Neural progenitor cell (in vitro differentiated cells): ENCODE measurements at places on chromosomes 11 and 22.

DNA sequence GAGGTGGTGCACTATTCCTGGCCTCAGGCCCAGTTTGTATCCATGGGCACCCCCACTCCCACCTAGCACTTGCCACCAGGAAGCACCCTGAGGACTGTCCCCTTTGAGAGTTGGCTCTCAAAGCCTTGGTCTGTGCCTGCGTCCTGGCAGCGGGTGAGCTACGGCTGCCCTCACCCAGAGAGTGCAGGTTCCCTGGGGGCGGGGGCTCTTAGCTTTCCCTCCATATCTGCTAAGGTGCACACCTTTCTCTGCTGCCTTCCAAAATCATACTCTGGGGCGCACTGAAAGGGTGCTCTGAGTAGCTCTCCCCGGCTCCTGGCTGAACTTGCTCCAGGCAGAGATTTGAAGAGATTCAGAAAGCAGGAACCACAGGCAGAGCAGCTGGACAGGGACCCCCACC is 7.1 kb downstream of the KCNQ1 start:
- peaks cover 97% of the 10 kb centered on the region for H3K27me3 ChIP-seq
- H3K4me1 ChIP-seq, result no peaks in the 10 kb centered on the region
- no peaks in the 10 kb centered on the region for H3K36me3 ChIP-seq

- no peak overlapping the region for H3K27ac ChIP-seq
- peaks cover 41% of the 10 kb centered on the region for H3K27me3 ChIP-seq
- H3K4me1 ChIP-seq, result no peaks in the 10 kb centered on the region
- H3K36me3 ChIP-seq, result no peaks in the 10 kb centered on the region
These were observed 15.3 kb upstream of the IL17REL start for GRCh38 chr22:50027639-50028537.

- no peaks in the 10 kb centered on the region for H3K4me1 ChIP-seq
- H3K36me3 ChIP-seq, result no peaks in the 10 kb centered on the region
- DNase-seq, result peak; percentile 12
- H3K4me3 ChIP-seq, result no peak overlapping the region
These were observed 47.1 kb upstream of the CTSC start for GRCh38 chr11:88384669-88385005.

DNA sequence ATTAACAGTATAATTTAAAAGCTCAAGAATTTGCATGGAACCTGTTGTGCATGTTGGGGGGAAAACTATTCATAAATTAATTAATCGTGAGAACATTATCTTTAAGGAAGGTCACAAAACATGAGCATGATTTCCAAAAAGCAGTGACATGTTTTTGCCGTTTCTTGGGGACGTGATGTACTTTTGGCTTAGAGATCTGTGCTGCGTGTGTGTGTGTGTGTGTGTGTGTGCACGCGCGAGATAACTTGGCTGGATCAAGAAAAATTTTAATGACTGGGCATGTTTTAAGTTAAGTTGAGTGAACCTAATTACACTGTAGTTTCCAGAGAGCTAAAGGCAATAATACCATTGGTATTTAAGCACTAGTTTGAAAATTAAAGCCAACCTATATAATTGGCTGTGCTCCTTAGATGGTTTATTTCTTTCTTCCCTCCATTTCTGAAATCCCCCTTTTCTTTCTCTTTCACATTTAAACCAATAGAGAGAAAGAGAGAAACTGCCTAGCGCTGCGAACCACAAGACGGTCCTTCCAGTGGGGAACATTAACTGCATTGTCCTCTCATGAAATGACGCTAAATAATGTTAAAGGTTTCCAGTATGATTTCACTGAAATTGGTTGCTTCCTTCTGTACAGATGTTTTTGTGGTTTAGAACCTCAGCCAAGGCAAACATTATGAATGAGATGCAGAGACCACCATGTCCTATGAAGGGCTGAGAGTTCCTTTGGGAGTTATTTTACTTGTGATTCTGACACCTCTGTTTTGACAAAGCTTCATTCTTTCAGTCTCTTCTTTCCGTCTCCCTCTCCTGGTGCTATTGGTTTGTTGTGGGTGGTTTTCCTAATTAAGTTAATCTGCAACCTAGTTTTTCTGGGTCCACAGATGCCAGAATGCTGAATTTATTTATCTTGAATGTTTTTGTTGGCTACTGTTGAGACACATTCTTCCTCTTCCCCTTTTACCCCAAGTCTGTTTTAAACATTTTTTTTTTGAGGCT is 51.7 kb downstream of the ZBTB16 start:
- H3K4me1 ChIP-seq, result peaks cover 68% of the 10 kb centered on the region
- no peaks in the 10 kb centered on the region for H3K36me3 ChIP-seq
- H3K4me3 ChIP-seq, result no peak overlapping the region
- H3K27me3 ChIP-seq, result no peaks in the 10 kb centered on the region
- H3K27ac ChIP-seq, result no peak overlapping the region

- peaks cover 7% of the 10 kb centered on the region for H3K4me1 ChIP-seq
- H3K36me3 ChIP-seq, result no peaks in the 10 kb centered on the region
- DNase-seq, result peak; percentile 84
- H3K27me3 ChIP-seq, result peaks cover 48% of the 10 kb centered on the region
These were observed 15.2 kb downstream of the MRGPRG start for GRCh38 chr11:3203221-3204043.

GRCh38 chr11:73590991-73591390 is 6.9 kb downstream of the FAM168A start:
- peaks cover 16% of the 10 kb centered on the region for H3K4me1 ChIP-seq
- no peaks in the 10 kb centered on the region for H3K27me3 ChIP-seq
- no peaks in the 10 kb centered on the region for H3K36me3 ChIP-seq
- H3K27ac ChIP-seq, result no peak overlapping the region
- no peak for DNase-seq
- no peak overlapping the region for H3K4me3 ChIP-seq

DNA sequence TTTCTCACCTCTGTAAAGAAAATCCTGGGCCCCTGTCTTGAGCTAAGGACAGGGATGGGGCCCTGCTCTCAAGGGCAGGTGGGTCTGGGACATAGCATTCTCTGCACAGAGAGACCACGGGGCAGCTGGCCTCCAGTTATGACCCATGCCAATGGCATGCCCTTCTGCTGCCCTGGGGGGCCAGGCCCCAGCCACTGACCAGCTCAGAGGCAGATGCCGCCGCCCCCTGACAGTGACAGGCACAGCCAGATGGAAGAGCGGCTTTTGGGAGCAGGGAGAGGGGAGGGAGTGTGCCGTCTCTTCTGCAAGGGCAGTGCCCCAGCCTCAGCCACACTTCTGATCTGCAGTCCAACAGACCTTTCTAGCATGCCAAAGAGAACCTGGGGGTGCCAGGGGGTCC is 114.8 kb upstream of the NAV2 start:
- no peaks in the 10 kb centered on the region for H3K27me3 ChIP-seq
- no peaks in the 10 kb centered on the region for H3K36me3 ChIP-seq
- DNase-seq, result no peak
- no peak overlapping the region for H3K4me3 ChIP-seq
- H3K27ac ChIP-seq, result no peak overlapping the region

GRCh38 chr22:36830601-36831000 is 13.8 kb upstream of the PVALB start:
- no peak overlapping the region for H3K27ac ChIP-seq
- peaks cover 28% of the 10 kb centered on the region for H3K4me1 ChIP-seq
- no peaks in the 10 kb centered on the region for H3K36me3 ChIP-seq
- H3K27me3 ChIP-seq, result no peaks in the 10 kb centered on the region
- DNase-seq, result no peak
- H3K4me3 ChIP-seq, result no peak overlapping the region

- no peak for DNase-seq
- no peak overlapping the region for H3K27ac ChIP-seq
- no peak overlapping the region for H3K4me3 ChIP-seq
- no peaks in the 10 kb centered on the region for H3K36me3 ChIP-seq
These were observed 1.7 kb upstream of the OR52K1 start for GRCh38 chr11:4480577-4481239.

DNA sequence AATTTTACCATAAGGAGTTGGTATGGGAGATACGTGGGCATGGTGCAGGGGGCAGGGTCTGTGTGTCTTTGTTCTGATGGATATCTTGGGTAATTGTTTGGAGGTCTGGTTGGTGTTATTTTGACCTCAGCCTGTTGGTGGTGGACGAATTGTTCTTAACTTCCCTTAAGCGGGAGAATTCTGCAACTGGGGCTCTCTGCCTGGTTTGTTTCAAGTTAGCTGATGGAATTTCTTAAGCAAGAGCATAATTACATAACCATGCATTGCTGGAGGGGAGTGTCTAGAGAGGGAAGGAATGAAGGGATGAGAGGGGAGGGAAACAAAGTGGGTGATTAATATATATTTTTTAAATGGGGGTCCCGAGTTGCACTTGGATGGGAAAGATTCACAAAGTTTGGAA is 908.5 kb upstream of the RAG2 start:
- no peak overlapping the region for H3K4me3 ChIP-seq
- no peak overlapping the region for H3K27ac ChIP-seq
- peaks cover 19% of the 10 kb centered on the region for H3K4me1 ChIP-seq
- no peaks in the 10 kb centered on the region for H3K36me3 ChIP-seq
- DNase-seq, result no peak
- no peaks in the 10 kb centered on the region for H3K27me3 ChIP-seq

- H3K27ac ChIP-seq, result no peak overlapping the region
- H3K4me3 ChIP-seq, result no peak overlapping the region
- peaks cover 4% of the 10 kb centered on the region for H3K4me1 ChIP-seq
- H3K36me3 ChIP-seq, result no peaks in the 10 kb centered on the region
- H3K27me3 ChIP-seq, result no peaks in the 10 kb centered on the region
These were observed 97.7 kb upstream of the PARVA start for GRCh38 chr11:12279672-12280108.

GRCh38 chr22:46088541-46089311 is 61.6 kb upstream of the PPARA start:
- no peak for DNase-seq
- H3K4me3 ChIP-seq, result no peak overlapping the region
- H3K36me3 ChIP-seq, result no peaks in the 10 kb centered on the region
- no peaks in the 10 kb centered on the region for H3K27me3 ChIP-seq
- H3K27ac ChIP-seq, result no peak overlapping the region
- peaks cover 6% of the 10 kb centered on the region for H3K4me1 ChIP-seq

- H3K27ac ChIP-seq, result no peak overlapping the region
- peak; percentile 31 for DNase-seq
- peak overlapping the region; percentile 100 for H3K4me3 ChIP-seq
- H3K27me3 ChIP-seq, result no peaks in the 10 kb centered on the region
These were observed 826 bp upstream of the EEF1G start for GRCh38 chr11:62574363-62575071.
